ENCODE measurements at places on chromosomes 1 and 21.
A peak's percentile ranks its signal among the peaks of the same experiment; 100 is the strongest.

GRCh38 chr1:228938537-228938901 lies 203.2 kb downstream of the RHOU start:
- DNase-seq, result no peak

DNA sequence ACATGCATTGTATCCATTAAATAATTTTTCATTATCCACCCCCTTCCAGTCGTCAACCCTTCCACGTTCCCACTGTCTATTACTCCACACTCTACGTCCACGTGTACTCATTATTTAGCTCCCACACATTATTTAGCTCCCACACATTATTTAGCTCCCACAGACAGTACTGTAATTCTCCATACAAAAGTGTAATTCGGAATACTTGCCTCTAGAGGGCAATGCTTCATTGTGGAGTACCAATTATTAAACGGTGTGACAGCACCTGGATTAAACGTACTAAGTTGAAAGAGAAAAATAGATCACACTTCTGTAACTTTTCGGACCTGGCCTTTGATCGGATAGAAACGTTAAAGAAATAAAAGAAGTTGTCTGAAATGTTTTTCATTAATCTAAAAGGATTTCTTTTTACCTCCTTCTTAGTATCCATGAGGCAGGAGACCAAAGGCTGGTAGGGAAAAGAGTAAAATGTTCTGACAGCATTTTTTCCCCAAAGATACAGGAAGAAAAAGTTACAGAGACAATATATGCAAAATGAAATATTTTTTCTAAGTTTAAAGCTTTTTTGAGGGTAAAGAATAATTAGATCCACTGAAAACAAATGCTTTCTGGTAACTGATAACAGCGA lies 99.2 kb downstream of the LHX8 start:
- peak; percentile 25 for DNase-seq

DNA sequence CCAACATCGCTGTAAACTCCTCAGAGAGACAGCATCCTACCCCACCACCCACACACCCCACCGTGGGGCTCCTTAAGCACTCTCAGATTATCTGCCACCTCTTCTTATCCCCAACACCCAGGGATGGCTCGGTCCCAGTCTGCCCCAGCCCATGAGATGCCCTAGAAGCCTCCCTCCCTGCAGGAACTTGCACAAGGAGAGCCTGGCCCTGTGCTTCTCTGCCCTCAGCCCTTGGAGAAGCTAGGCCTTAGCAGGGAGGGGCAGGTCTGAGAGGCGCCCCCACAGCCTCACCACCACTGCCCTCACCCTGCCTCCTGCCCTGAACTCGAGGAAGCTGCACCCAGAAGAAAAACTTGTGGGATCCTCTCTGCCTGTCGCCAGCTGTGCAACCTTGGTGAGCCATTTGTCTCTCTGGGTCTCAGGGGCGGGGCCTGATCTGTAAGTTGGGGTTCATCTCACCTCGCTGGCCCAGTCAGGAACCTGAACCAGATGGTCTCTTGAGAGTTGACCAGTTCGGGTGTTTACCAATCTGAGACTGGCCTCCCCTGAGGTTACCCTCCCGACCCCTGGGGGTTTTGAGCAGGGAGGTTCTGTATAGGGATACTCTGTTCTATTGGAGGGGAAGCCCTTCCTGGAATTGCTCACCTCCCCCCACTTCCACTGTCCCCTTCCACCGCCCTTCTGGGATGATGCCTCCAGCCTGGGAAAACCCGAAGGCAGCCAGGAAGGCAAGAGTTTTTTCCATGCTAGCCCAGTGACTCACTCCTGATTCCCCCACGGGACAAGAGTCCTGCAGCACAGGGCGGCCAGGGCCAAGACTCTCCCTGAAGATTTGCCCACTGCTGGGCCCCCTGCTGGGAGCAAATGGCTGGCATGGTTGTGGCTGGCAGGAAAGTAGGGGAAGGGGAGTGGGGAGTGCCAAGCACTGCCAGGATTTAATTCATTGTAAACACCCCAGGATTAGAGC lies at the start of gene S100A3:
TSS of gene S100A3 (minus strand) at position 537 of the 967 bp plus-strand sequence. CDS start 773 bp downstream, outside the sequence.
- DNase-seq, result peak; percentile 91

DNA sequence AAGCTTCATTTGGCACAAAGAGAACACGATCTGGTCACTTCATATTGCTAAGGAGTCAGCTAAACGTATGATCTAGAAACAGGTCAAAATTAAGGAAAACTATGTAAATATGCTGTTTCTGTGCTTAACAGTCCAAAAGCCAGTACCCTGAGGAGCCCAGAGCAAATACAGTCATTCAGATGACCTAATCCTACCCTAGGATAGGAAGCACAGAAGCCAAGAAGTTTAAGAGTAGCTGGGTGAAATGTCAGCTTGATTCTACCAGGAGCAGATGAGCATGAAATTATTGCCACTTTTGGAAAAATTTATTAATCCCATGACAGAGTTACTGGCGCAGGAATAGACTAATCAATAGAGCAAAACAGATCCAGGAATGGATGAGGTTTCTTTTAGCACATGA lies 18.3 kb downstream of the SORT1 start:
- no peak for DNase-seq

- DNase-seq, result peak; percentile 99
These were observed 101.4 kb downstream of the LHX9 start for GRCh38 chr1:198018529-198018928.

- DNase-seq, result no peak
These were observed 17.8 kb downstream of the SLAMF7 start for GRCh38 chr1:160756849-160757201.

DNA sequence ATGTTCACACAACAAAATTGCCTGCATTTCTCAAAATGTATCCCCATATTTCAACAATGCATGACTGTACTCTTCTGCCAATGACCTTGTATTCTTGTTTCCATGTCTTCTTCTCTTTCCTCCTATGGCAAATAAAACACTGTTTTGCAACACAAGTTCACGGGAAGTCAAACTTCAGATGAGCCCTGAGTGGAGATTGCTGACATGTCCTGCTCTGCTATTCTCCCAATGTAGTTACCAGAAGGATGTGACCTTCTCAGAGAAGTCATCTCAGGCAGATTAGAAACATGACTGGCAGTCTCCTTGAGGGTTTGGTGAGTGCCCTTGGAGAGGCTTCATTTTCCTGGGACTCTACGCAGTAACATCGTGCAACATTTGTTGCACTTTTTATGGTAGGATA lies 15.6 kb downstream of the FCGR2B start:
- no peak for DNase-seq

- DNase-seq, result no peak
These were observed 25.3 kb upstream of the NMNAT2 start for GRCh38 chr1:183443466-183443865.

DNA sequence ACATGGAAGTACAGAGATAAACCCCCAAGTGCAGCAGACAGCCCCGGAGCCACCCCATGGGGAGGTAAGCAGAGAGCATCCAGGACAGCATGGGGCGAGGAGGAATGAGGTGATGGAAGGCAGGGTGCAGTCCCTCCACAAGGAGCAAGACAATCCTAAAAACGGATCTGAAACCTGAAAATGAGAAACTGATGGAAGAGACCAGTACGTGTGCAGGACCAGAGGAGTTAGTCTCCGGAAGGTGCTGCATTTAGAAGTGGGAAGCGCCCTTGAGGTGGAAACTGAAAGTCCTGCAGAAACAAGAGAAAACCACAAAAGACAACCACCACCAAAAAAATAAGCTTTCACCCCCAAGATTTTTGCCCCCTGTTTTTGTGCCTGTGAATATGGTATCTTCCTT lies 17.4 kb upstream of the DDOST start:
- DNase-seq, result no peak

GRCh38 chr1:163824006-163824405 lies 502.3 kb downstream of the NUF2 start:
- DNase-seq, result peak; percentile 94

- DNase-seq, result peak; percentile 22
These were observed 99.5 kb upstream of the BACE2 start for GRCh38 chr21:41068496-41068895.

- peak; percentile 77 for DNase-seq
These were observed 176.9 kb upstream of the LMO4 start for GRCh38 chr1:87151500-87152421.

DNA sequence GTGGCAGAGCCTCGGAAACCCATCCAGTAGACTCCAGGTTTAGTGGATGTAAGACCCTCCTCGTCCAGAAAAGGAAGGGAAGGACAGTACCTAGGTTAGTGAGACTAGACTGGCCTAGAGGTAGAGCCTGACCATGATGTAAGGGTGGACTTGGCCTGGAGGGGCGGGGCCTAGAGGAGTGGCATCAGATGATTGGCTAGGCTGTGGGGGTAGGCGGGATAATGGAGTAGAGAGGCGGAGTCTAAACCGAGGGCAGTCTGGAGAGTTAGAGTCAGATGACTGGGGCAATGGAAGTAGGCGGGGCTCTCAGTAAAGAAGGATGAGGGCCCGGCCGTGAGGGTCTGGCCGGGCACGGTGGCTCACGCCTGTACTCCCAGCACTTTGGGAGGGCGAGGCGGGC lies 70.1 kb downstream of the EPHB2 start:
- no peak for DNase-seq
